Neural progenitor cell (in vitro differentiated cells): ENCODE measurements at places on chromosomes 1 and 21. TPM values are rescaled to one million over a fixed set of nuclear protein-coding genes. Genes with fewer than 3 reads are reported as not detected.

AHCTF1 gene
- 41.6 and 62.1 TPM in 2 replicates for total RNA-seq

DNA sequence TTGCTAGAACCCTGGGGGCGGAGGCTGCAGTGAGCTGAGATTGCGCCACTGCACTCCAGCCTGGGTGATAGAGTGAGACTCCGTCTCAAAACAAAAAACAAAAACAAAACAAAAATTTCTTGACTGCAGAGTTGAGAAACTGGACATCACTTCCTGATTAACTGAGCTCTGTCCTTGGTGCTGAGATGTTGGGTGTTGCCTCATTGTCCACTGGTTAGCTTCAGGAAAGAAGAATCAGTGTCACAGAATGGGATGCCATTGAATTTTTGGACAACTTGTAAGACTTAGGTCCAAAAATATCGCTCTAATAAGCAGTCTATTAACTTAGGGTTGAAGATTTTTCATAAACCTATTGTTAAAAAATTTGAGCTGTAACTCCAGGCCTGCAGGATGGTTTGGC, 23.8 kb upstream of the KCNA10 start:
- no peak overlapping the region for H3K4me3 ChIP-seq
- no peaks in the 10 kb centered on the region for H3K36me3 ChIP-seq
- peaks cover 3% of the 10 kb centered on the region for H3K4me1 ChIP-seq
- H3K27ac ChIP-seq: no peak overlapping the region
- DNase-seq: peak; percentile 77

GRCh38 chr1:182335771-182336566, 55.6 kb downstream of the GLUL start:
- H3K36me3 ChIP-seq: no peaks in the 10 kb centered on the region
- no peak for DNase-seq
- H3K27ac ChIP-seq: no peak overlapping the region
- H3K4me1 ChIP-seq: peaks cover 23% of the 10 kb centered on the region

DNA sequence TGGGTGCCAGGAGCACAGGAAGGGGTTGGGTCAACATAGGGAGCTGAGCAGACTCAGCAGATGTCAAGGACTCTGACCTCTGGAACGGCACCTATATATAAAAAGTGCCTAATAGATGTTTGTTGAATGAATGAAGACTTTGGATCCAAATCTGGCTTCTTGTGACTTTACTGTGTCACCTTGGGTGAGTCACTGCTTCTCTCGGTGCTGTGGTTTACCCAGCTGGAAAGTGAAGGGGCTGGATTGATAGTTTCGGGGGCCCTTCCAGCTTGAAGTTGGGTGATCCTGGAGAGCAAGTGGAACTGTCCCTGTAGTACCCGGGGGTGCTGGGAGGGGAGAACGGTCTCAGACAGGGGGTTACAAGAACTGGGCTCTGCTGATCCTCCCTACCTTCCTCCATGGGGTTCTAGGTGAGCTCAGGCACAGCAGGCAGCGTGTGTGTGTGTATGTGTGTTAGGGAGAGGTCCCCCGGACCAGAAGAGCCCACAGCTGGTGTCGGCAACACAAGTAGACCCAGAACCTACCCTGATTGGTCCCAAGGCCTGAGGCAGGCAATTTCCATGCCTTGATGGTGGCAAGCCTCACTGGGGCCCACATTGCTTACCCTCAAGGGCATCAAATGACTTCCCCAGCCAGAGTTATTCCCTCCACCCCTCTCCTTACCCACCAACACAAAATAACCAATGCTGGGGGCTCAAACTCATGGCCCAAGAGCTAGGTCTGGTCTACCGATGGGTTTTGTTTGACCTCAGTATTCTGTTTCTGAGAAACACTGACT, 5.5 kb upstream of the PADI1 start:
- DNase-seq: no peak
- H3K4me1 ChIP-seq: peaks cover 17% of the 10 kb centered on the region
- H3K4me3 ChIP-seq: no peak overlapping the region
- no peaks in the 10 kb centered on the region for H3K27me3 ChIP-seq

GRCh38 chr1:153510984-153511410, 24.8 kb downstream of the S100A6 start:
- peak; percentile 92 for DNase-seq
- no peak overlapping the region for H3K27ac ChIP-seq
- peaks cover 6% of the 10 kb centered on the region for H3K27me3 ChIP-seq
- H3K4me3 ChIP-seq: no peak overlapping the region
- H3K36me3 ChIP-seq: no peaks in the 10 kb centered on the region
- no peaks in the 10 kb centered on the region for H3K4me1 ChIP-seq
